ENCODE measurements at places on chromosomes 4 and X. TPM values are rescaled to one million over a fixed set of nuclear protein-coding genes. Genes with fewer than 3 reads are reported as not detected.

DNA sequence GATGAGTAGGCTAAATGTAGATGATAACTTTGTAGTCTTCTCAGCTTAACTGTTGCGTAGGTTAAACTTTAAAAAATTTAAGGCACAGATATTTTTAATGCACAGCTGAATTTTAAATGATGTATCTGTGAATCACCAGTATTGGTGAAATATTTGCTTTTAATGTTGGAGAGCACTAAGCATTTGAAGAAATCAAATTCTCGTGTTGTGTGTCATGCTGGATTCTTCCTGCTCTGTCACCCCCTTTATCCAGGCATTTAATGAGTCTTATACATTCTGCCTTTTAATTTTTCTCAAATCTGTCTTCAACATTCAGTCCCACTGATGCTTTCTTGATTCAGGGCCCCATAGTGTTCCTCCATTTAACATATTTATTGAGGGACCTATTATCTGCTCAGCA, 76.7 kb downstream of the SLC4A4 start:
- no peak for DNase-seq

- DNase-seq, result peak; percentile 27
These were observed 199.1 kb downstream of the SPATA18 start for GRCh38 chr4:52250154-52250553.

MPP1 gene
- total RNA-seq, result 18.7 TPM

GYG2 gene
- total RNA-seq, result 41.4 TPM

UCP1 gene
- not detected for total RNA-seq

TKTL2 gene
- not detected for total RNA-seq

BANK1 gene
- 0.52 TPM for total RNA-seq
